Heart left ventricle (tissue), 16 donors: ENCODE measurements at places on chromosomes 2 and 18.

DNA sequence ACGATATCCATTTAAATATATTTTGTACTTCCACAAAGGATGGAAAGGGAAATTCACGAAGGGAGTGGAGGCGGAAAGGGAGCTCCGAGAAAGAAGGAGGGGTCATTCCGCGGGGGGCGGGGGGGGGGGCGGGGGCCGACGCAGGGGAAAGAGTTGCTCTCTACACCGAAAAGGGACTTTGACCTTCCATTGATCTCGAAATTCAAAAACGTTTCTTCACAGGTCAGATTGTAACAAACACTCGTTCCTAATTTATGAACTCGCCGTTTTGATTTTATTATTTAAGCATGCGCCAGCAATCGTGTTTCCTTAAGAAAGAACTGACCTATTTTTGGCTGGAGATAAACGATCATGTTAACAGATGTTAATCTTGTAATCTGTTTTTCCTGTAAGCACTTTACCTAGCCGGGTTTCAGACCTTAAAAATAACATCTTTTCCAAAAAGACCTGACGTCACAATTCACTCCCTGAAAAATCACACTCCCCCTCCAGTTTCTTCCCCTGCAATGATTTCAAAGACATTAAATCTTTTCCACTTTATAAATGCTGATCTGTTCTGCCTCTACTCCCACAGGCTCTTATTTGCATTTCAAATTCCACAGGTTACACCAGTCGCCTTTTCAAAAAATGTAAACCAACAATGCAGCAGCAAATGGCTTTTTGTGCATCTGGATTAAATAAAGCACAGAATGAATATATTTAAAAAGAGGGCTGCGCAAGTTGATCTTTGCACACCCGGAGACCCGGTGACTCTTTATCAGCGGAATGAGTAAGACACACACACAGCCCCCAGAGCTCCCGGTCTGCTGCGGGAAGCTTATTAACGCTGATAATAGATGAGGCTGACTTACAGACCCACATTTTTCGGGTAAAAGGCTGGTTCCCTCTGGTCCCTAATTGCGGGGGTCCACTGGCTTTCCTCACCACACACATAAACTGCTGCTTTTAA, 1.6 kb downstream of the ZNF516 start:
- H3K27me3 ChIP-seq, result no peaks in the 10 kb centered on the region
- no peak for DNase-seq
- peaks cover 43% of the 10 kb centered on the region for H3K4me1 ChIP-seq
- H3K4me3 ChIP-seq, result peak overlapping the region; percentile 71
- H3K36me3 ChIP-seq, result no peaks in the 10 kb centered on the region
- peak overlapping the region; percentile 76 for H3K27ac ChIP-seq

DNA sequence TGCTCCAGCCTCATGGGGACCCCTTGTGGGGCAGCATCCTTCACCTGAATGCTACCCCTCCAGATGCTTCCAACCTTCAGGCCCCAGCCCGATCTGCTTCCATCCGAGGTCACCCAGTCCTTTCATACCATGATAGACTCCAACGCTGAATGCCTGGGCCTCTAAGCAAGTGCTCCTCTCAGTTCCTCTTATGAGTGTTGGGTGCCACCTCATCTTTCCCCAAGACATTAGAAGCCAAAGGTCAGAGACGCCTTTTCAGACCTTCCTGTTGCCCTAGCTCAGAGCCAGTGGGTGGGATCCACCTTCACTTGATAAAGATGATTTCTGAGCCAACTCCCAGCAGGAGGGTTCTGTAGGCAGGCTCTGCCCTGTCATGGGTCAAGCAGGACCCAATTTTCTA, 174.5 kb upstream of the MGAT5 start:
- peaks cover 19% of the 10 kb centered on the region for H3K4me1 ChIP-seq
- no peaks in the 10 kb centered on the region for H3K27me3 ChIP-seq
- no peak overlapping the region for H3K4me3 ChIP-seq
- H3K36me3 ChIP-seq, result no peaks in the 10 kb centered on the region
- peak overlapping the region; percentile 41 for H3K27ac ChIP-seq

GRCh38 chr2:203804070-203804469, 63.5 kb upstream of the CTLA4 start:
- no peak overlapping the region for H3K4me3 ChIP-seq
- peak overlapping the region; percentile 24 for H3K27ac ChIP-seq
- no peaks in the 10 kb centered on the region for H3K27me3 ChIP-seq

DNA sequence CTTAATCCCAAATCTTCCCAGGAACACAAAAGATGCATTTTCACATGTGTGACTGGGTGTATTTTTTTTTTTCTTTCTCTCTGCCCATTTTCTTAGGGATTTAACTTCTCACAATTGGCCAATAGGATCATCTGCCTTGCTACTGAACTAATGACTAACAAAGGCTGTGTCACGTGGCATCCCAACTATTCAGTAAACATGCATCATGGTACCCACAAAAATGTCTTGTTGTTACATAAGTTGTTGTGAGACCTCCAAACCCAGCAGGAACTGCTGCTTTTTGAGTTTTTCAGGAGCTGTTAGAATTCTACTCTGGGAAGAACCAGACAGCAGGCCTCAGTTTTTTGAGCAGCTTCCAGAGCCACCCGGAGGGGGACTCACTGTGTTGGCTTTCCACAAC, 31.9 kb downstream of the GAD1 start:
- H3K4me1 ChIP-seq, result no peaks in the 10 kb centered on the region
- no peak overlapping the region for H3K4me3 ChIP-seq
- H3K27me3 ChIP-seq, result no peaks in the 10 kb centered on the region
- no peaks in the 10 kb centered on the region for H3K36me3 ChIP-seq

- DNase-seq, result no peak
- no peaks in the 10 kb centered on the region for H3K4me1 ChIP-seq
- H3K4me3 ChIP-seq, result no peak overlapping the region
Observed at GRCh38 chr2:1672738-1673137, 71.6 kb downstream of the PXDN start.

DNA sequence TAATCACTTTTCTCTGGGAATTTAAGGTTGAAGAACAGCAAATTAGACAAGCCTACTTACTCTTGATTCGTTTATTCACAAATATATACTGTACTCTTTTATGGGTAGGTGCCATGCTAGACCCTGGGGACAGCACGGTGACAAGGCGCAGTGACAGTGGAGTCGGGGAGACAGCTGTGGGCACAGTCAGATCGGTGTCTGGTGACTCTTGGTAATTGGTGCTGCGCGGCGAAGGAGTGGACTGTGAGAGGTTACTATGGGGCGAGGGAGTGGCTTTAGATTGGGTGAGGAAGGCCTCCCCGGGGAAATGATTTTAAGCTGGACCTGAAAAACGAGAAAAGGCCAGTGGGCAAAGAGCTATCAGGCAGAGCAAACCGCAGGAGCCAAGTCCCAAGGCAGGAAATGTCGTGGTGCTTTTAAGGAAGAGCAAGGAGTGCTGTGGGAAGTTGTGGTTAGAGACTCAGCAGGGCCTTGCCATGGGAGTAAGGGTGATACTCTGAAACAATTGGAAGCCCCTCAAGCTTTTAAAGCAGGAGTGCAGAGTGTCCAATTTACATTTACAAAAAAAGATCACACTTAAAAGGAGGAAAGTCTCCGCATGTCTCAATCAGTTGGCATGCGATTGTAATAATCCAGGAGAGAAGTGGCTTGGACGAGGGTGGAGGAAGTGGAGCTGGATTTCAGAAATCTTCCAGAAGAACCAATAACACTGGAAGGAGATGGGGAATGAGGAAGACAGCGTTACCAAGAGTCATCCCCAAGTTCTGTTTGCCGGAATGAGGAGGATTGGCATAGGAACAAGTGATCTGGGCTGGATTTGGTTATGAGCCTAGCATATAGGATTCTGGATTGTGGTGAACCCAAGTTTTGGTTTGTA, 36.1 kb upstream of the TXNDC2 start:
- H3K27ac ChIP-seq, result peak overlapping the region; percentile 10
- H3K36me3 ChIP-seq, result no peaks in the 10 kb centered on the region
- H3K4me3 ChIP-seq, result no peak overlapping the region
- DNase-seq, result peak; percentile 43

- H3K27me3 ChIP-seq, result no peaks in the 10 kb centered on the region
- H3K36me3 ChIP-seq, result no peaks in the 10 kb centered on the region
- peak; percentile 67 for DNase-seq
- peak within 1 kb of the TSS; percentile 45 for H3K4me3 ChIP-seq
- H3K4me1 ChIP-seq, result peaks cover 16% of the 10 kb centered on the region
Observed at GRCh38 chr2:27494944-27495554, at the start of gene FNDC4. Gene FNDC4, minus strand, starts transcription at chr2:27495200. Its CDS starts 521 bp downstream, at chr2:27494679.

DNA sequence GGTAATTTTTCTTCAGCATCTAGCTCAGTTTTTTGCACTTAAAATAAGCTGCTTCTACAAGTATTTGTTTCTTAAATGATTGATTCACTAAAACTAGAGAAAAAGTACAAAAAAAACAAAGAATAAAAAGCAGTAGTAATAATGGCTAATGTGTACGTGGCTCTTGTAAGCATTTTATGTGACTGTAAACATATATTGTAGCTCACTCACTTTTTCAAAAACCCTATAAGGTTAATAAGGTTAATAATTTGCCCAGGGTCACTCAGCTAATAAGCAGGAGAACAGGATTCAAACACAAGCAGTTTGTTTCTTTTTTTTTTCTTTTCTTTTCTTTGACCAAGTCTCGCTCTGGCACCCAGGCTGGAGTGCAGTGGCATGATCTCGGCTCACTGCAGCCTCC, 67.5 kb downstream of the RMDN2 start:
- no peak overlapping the region for H3K4me3 ChIP-seq
- H3K36me3 ChIP-seq, result no peaks in the 10 kb centered on the region
- H3K27me3 ChIP-seq, result no peaks in the 10 kb centered on the region
- DNase-seq, result no peak

- H3K36me3 ChIP-seq, result no peaks in the 10 kb centered on the region
- no peaks in the 10 kb centered on the region for H3K4me1 ChIP-seq
- no peak for DNase-seq
- no peaks in the 10 kb centered on the region for H3K27me3 ChIP-seq
- H3K27ac ChIP-seq, result no peak overlapping the region
Observed at GRCh38 chr2:239852272-239852671, 172.9 kb downstream of the NDUFA10 start.

GRCh38 chr2:135490376-135490775, 40.6 kb downstream of the ZRANB3 start:
- H3K36me3 ChIP-seq, result no peaks in the 10 kb centered on the region
- H3K4me1 ChIP-seq, result no peaks in the 10 kb centered on the region
- DNase-seq, result no peak
- no peak overlapping the region for H3K27ac ChIP-seq

GRCh38 chr18:3892152-3892551, 442.2 kb downstream of the TGIF1 start:
- no peaks in the 10 kb centered on the region for H3K27me3 ChIP-seq
- DNase-seq, result no peak
- no peak overlapping the region for H3K4me3 ChIP-seq
- no peaks in the 10 kb centered on the region for H3K36me3 ChIP-seq

DNA sequence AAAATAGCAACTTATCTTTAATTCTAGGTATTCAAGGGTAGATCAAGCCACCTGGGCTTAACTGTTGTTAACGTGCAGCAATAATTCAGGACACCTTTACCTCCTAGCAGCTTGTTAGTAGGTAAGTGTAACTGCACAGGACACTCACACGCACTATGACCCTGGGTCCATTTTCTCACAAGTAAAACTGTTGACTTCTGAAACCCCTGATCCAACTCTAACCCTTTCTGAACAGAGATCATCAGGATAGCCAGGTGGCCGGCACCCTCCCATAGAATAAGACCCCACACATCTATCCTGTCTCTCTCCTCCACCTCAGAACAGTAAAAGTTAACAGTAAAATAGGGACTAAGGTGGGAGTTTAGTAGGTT, 610 bp downstream of the SPC25 start:
- no peaks in the 10 kb centered on the region for H3K27me3 ChIP-seq
- H3K4me1 ChIP-seq, result peaks cover 3% of the 10 kb centered on the region
- no peak overlapping the region for H3K27ac ChIP-seq

DNA sequence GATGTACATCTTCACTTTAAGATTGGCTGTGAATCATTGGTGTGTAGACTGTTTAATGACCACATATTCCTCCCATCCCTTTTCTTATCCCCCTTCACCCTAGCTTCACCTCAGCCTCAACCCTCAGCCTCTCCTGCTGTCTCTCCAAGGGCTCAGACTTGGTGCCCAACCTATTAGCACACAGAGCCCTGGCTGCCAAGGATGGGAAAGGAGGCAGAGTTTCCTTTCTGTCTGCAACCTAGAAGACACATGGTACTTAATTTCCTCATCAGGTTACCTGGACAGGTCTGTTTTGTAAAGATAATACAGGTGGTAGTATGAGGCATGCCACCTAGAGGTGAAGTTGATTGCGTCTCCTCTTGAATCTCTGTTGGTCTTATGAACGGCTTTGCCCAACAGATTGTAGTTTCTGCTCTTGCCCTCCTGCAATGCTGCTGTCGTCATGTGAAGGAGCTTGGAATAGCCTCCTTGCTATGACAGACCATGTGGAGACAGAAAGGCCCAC, 44.5 kb upstream of the RMND5A start:
- no peak overlapping the region for H3K4me3 ChIP-seq
- no peaks in the 10 kb centered on the region for H3K27me3 ChIP-seq
- peaks cover 15% of the 10 kb centered on the region for H3K4me1 ChIP-seq
- no peaks in the 10 kb centered on the region for H3K36me3 ChIP-seq
- DNase-seq, result no peak

DNA sequence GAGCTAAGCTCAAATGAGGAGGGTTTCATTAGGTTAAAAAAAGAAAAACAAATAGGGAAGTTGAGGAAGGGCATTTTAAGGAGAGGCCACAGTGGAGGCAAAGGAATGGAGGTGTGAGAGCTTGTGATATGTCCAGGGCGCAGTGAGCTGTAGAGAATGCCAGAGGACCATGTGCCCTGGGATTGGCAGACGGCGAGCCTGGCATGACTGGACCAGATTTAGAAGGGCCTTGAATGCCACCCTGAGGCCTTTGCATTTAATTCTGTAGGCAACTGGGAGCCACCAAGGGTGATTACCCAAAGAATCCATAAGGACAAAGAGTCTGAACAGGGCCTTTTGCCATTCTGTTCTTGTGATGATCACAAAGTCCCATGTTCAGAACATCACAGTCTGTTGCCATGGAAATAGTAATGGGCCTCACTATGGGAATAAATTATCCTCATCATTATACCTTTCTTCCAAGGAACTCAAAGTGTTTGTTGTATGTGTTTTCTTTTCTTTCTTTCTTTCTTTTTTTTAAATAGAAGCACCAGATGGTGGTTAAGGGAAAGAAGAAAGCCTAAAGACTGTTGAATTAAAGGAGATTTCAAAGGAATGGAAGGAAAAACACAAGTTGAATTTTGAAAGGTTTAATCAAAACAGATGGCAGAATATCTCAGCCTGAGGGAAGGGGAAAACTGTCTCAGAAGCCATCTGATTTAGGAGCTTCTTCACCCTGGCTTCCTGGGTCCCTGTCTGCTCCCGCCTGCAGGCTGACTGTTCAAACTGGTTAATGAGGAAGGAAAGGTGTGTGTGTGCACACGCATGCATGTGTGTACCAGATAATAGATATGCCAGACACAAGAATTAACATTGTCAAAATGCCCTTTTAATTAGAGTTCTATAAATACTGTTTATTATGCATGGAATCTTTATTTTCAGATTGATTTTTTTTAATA, 31.6 kb upstream of the NCOA1 start:
- no peaks in the 10 kb centered on the region for H3K36me3 ChIP-seq
- no peak overlapping the region for H3K4me3 ChIP-seq
- no peaks in the 10 kb centered on the region for H3K27me3 ChIP-seq
- no peak for DNase-seq
- H3K4me1 ChIP-seq, result no peaks in the 10 kb centered on the region

DNA sequence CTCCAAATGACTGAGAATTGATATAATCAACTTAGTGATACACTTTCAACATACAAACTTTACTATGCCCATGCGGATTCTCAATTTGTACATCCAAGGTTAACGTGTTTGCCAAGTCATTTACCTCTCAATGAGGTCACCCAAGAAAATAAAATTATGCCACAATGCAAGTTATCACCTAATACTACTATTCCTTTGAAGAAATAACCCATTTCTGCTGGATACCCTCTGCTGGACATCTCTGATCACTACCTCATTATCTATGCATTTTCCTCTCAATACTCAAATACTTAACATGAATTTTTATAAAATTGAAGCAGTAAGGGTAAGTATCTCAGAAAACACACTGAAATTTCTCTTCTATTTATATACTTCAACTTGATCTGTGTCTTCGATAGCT, 12.7 kb downstream of the HNRNPLL start:
- no peaks in the 10 kb centered on the region for H3K27me3 ChIP-seq
- no peak overlapping the region for H3K4me3 ChIP-seq
- H3K4me1 ChIP-seq, result peaks cover 68% of the 10 kb centered on the region
